Pericardium fibroblast (primary cell): ENCODE measurements at places on chromosomes 6 and 20. TPM values are rescaled to one million over a fixed set of nuclear protein-coding genes. Genes with fewer than 3 reads are reported as not detected.

Gene RAD21L1
- total RNA-seq, result not detected in 2 replicates

Gene DNPH1
- total RNA-seq, result 93.9 and 147 TPM in 2 replicates

Gene LYRM4
- total RNA-seq, result 23.6 and 29.5 TPM in 2 replicates

Gene IBTK
- total RNA-seq, result 21.6 and 27.8 TPM in 2 replicates
